Caki2 (cell line): ENCODE measurements at places on chromosomes 3 and 15. TPM values are rescaled to one million over a fixed set of nuclear protein-coding genes. Genes with fewer than 3 reads are reported as not detected.
A peak's percentile ranks its signal among the peaks of the same experiment; 100 is the strongest.

GRCh38 chr3:156795890-156796481 is 30.2 kb upstream of the LEKR1 start:
- peak; percentile 41 for DNase-seq

The ROPN1B gene
- total RNA-seq = 3.5 TPM in 1 of 2 replicates, not detected in the other

DNA sequence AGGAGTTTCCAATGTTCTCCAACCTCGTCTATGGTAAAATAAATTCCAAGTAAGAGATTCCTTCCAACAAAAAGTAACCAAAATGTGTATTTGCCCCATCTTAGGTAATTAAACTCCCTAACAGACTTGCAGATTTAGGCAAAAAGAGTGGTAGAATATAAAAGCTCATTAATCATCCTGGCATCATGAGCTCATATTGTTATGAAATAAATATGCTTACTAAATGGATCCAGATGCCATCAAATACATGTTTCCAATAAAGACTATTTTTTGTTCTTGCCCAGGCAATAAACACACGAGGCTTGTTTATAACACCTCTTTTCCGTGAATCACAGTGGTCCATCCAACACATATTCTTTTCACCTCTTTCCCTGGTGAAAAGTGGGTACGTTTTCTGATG is 189.4 kb downstream of the THSD4 start:
- DNase-seq = no peak

DNA sequence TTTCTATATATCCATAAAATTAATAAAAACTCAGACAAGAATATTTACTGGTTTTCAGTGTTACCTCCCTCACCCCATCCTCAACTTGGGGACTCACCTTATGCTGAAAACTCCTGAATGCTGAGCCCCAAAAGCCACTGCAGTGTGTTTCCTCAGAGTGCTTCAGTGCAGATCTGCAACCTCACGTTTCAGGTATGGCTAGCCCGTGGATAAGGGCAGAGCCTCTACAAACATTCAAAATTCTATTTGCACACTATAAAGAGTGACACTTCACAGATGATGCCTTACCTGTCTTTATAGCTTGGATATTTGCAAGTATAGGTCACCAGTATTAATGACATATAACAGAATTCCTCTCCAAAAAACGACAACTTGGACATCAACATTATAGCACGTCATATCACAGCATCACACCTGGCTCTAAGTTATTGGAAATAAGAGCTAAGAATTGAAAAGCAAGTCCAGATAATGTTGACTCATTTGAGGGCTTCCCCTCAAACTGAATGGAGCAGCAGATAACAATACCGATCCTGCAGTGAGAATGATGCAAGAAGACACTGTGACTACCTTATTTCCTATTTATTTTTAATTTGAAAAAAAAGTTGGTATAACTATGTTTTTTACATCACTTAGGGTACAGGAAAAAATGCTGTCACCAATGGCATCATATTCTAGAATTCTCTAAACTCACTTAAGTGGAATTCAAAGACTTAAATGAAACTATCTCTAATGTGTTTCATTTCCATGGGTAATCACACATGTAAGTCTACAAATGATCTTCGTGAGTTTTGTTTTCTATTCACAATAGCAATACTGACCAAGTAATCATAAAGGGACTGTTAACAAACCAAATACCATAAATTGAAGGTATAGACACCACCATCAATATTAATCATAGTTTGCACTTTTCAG is 40.7 kb upstream of the RSL24D1 start:
- no peak for DNase-seq

DNA sequence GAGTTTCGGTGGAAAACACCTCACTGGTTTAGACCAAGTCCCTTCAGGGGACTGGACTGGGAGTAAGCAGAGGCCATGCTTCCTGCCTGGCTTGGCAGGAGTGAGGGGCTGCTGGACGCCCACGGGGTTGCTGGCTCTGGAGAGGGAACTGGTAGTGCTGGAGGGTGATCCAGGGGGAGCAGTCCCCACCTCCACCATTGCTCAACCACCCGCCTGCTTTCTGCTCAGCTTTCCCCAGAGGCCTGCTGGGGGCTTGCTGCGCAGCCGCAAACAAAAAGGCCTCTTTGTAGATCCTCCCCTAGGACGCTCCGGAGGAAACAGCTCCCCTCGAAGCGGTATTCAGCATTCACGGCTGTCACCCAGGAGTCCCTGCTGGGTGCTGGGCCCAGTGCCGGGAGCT is 33.5 kb downstream of the EBLN2 start:
- no peak for DNase-seq

- DNase-seq = no peak
Measured at GRCh38 chr3:40869013-40869412, 330.3 kb upstream of the CTNNB1 start.

The ZBTB20 gene
- total RNA-seq = 10.0 and 14.9 TPM in 2 replicates

DNA sequence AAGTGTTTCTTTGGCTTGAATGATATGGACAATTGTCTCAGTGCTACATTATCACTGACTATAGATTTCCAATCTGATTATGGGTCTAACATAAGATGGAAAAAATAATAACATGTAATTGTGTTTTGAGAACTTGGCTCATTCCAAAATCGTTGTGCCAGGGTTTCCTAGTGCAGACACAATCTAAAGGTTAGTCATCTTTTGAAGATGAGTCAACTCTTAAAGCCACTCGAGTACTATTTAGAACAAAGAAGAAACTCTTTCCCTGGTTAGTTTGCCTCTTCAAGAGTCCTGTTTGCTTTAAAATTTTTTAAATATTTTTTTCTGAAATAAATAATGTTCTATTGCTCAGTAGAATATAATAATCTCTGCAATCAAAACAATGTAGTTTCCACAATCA is 301.0 kb downstream of the CADM2 start:
- no peak for DNase-seq

The SAMD7 gene
- not detected in 2 replicates for total RNA-seq

GRCh38 chr3:180183346-180183745 is 146.6 kb upstream of the PEX5L start:
- DNase-seq = no peak

- DNase-seq = peak; percentile 69
Measured at GRCh38 chr15:64144565-64145281, 6.8 kb upstream of the SNX22 start.

The ZDHHC19 gene
- not detected in 2 replicates for total RNA-seq

The ROPN1 gene
- not detected in 2 replicates for total RNA-seq

DNA sequence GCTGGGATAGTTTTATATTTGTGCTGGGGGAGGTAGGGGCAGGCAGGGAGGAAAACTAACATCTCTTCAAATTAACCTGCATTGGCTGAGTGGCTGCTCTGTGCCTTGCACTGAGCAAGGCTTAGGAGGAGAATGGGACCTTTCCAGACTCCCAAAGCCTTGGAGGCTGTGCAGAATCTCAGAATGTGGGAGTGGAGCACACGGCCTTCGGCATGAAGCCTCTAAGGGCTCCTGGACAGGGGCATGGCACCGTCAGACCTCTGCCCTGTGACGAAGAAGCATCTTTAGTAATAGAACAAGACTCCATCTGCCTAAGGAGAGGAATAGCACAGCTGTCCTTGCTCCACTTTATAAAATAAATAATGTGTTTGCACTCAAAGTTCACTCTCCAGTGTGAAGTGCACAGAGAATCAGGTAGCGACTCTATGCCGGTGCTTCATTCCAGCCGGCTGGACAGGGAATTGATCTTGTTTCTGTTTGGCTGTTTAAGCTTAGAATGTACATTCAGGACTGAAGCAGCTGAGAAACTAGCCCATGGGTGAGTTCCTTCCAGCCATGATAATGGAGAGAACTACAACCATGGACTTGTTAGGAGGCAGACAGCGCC is 228.5 kb upstream of the ADAMTS9 start:
- no peak for DNase-seq

- DNase-seq = no peak
Measured at GRCh38 chr3:139185527-139185926, 140.8 kb upstream of the PRR23C start.

DNA sequence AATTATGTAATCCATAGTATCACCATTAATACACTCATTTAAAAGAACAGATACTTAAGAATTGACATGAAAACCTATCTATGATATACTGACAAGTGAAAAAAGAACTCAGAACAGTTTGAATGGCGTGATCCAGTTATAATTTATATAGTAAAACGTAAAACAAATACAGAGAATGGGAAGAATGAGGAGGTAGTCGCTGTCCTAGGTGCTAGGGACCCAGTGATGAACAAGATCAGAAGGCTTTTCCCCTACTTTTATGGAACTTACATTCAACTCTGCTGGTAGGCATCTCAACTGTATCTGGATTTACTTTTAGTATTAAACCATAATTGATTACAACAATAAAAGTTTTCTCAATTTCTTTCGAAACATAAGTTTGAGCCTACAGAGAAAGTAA is 31.8 kb downstream of the GSK3B start:
- no peak for DNase-seq

DNA sequence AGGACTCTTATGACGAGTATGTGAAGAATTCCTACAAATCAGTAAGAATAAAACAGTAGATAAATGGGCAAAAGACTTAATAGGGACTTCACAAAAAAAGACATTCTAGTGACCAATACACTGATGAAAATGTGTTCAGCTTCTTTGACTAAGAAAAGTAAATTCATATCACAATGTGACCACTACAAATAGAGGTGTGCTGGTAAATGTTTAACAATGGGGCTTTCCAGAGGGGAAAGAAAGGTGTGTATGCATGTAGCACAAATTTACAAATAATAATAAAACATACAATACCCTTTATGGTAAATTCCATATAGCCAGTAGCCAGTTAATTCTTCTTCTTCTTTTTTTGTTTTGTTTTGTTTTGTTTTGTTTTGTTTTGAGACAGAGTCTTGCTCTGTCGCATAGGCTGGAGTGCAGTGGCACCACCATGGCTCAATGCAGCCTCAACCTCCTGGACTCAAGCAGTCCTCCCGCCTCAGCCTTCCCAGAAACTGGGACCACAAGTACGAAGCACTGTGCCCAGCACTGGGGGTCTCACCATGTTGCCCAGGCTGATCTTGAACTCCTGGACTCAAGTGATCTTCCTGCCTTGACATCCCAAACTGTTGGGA is 17.5 kb upstream of the NMD3 start:
- no peak for DNase-seq

GRCh38 chr3:126128504-126129397 is 44.8 kb upstream of the SLC41A3 start:
- DNase-seq = no peak

The LRTM1 gene
- not detected in 2 replicates for total RNA-seq

The POLQ gene
- total RNA-seq = 1.7 and 3.0 TPM in 2 replicates

The FAM3D gene
- total RNA-seq = not detected in 2 replicates

DNA sequence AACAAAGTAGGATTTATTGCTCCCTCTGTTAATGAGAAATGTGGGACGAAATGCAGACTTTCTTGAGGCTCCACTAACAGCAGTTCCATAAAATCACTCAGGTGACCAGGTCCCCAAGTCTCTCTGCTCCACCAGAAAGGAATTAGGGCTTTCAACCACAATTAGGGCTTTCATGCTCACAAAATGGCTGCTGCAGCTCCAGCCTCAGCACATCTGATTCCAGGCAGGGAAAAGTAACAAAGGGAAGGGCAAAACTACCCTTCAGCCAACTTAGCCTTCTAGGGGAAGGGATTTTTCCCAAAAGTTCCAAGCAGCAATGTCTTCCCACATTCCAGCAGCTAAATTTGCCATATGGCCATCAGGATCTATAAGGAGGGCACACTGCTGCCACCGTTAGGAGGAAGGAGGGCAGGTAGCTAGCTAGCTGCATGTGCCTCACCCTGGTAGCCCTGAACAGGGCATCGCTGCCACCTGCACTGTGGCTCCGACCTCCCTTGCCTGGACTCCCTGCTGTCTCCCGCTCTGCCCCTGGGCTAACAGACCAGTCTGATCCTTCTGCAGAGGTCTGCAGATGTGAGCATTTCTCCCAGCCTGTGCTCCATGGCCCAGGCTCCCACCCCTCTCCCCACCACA is 12.8 kb downstream of the CFAP100 start:
- DNase-seq = no peak

- no peak for DNase-seq
Measured at GRCh38 chr3:155015776-155016436, 64.2 kb upstream of the MME start.

DNA sequence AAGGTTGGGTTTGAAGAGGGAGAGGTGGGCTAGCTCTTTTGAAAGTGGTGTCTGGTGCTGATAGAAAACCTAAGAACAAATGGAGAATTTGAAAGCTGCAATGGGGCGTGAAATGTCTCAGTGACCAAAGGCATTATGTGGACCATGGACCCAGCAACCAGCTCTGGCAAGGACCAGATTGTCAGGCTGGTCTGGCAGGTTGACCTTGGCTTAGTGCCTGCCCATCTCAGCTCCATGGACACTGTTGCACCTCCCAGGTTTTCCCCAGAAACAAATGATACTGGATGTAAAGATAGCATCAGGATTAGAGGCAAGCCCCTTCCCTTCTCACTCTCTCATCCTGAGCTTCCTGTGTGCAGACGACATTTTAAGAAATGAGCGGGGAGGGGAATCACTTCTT is 302.9 kb upstream of the LRRFIP2 start:
- DNase-seq = no peak
